ENCODE measurements at places on chromosomes 11 and 22. TPM values are rescaled to one million over a fixed set of nuclear protein-coding genes. Genes with fewer than 3 reads are reported as not detected.

TBX10 gene
- total RNA-seq, result not detected

KCNC1 gene
- not detected for total RNA-seq

MUC2 gene
- not detected for total RNA-seq

GRCh38 chr11:45385844-45386243 is 99.7 kb upstream of the SYT13 start:
- no peaks in the 10 kb centered on the region for H3K36me3 ChIP-seq
- DNase-seq, result no peak
- no peak overlapping the region for H3K4me3 ChIP-seq

DNA sequence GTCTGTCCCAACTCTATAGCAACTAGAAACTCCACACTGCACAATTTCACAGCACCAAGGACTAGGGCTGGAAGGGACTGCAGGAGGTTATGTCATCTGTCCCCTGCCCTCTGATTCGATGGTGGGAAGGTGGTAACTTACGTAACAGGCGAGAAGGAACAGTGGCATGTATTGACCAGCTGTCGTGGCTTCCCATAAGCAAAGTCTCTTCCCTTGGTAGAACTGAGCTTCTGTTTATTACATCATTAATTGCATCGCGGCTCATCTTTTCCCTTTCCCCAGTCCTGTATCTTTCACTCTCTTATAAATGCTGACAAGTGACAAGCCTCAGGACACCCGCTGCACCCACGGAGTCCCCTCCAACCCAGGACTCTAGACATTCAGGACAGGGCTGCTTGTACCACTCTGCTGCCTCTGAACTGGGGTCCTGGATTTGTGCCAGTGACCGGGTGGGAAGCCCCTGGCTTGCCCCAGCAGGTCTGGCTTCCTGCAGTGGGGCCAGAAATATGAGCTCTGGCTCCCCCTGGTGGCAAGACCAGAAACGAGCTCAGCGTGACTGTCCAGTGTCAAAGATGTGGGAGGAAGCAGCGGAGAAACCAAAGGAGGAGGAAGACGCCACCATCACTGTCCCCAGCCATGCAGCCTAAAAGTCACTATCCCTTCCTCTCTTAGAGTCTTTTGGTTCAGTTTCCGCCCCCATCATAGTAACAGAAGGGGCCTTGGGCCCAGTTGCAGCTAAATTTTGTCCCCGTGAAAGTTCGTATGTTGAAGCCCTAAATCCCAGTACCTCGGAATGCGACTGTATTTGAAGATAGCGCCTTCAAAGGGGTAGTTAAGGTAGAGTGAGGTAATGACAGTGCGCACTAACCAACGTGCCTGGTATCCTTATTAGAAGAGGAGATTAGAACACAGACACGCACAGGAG is 84.5 kb downstream of the ISX start:
- no peaks in the 10 kb centered on the region for H3K27me3 ChIP-seq
- H3K4me3 ChIP-seq, result no peak overlapping the region
- no peaks in the 10 kb centered on the region for H3K36me3 ChIP-seq
- H3K4me1 ChIP-seq, result no peaks in the 10 kb centered on the region

DNA sequence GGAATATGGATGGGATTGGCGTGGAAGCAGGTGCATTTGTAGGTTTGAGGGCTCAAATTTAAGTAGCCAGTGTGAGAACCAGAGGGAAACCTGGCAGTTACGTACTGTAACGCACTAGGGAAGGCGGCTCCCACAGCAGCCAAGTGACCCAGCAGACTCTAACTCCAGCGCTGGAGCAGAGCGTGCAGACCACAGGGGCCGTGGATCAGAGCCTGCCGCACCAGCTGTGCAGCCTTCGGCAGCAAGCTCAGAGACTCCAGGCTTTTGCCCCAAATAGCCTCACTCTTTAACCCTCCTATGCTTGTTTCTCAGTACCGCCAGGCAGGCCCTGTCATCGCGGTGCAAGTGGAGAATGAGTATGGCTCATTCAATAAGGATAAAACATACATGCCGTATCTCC is 12.3 kb downstream of the GLB1L3 start:
- no peak for DNase-seq
- H3K4me1 ChIP-seq, result no peaks in the 10 kb centered on the region
- H3K27me3 ChIP-seq, result no peaks in the 10 kb centered on the region
- no peak overlapping the region for H3K4me3 ChIP-seq

- H3K36me3 ChIP-seq, result no peaks in the 10 kb centered on the region
- no peak overlapping the region for H3K27ac ChIP-seq
- no peak for DNase-seq
- H3K4me1 ChIP-seq, result peaks cover 26% of the 10 kb centered on the region
- H3K4me3 ChIP-seq, result no peak overlapping the region
Observed at GRCh38 chr11:31804312-31805036, 6.6 kb downstream of the PAX6 start.

DNA sequence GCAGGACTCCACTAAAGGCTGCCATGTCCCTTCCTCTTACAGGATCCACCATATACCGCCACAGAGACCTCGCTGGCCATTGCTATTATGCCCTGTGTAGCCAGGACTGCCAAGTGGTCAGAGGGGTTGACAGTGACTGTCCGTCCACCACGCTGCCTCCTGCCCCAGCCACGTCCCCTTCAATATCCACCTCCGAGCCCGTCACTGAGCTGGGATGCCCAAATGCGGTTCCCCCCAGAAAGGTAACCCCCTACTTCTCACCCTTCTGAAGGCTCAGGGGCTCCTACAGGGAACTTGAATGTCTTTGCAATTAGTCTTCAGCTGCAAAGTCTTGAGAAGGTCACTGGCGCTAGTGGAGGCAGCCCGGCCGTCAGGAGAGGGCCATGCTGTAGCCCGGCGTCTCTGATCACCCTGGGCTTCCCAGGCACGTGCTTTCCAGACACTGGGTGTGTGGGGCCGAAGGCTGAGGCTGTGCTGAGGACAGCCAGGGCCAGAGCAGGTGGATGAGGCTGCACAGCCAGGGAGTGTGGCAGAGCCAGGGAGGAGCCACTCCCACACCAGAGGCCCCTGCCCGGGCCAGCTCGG is 30.0 kb upstream of the MUC5B start:
- no peak overlapping the region for H3K4me3 ChIP-seq
- H3K27me3 ChIP-seq, result no peaks in the 10 kb centered on the region
- no peak for DNase-seq
- no peak overlapping the region for H3K27ac ChIP-seq

GRCh38 chr11:67177399-67178281 is 58.6 kb downstream of the KDM2A start:
- no peak overlapping the region for H3K4me3 ChIP-seq
- H3K27me3 ChIP-seq, result no peaks in the 10 kb centered on the region
- H3K4me1 ChIP-seq, result no peaks in the 10 kb centered on the region
- H3K27ac ChIP-seq, result no peak overlapping the region
- DNase-seq, result no peak
- peaks cover 35% of the 10 kb centered on the region for H3K36me3 ChIP-seq

DNA sequence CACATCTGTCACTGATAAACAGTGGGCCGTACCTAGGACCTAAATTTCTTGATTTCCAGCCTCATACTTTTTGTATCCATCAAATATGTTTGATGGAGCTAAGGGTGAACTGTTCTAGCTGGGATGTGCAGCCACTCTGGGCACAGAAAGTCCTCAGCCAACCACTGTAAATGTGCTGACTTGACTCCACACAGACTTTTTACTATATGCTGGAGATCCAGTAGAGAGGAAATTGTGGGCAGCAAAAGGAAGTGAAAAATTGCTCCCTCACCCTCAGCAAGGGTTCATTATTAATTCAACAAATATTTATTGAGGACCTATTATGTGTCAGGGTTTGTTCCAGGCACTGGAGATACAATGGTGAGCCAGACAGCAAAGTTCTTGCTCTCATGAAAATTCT is 54.2 kb upstream of the AMPD3 start:
- H3K27me3 ChIP-seq, result no peaks in the 10 kb centered on the region
